ENCODE measurements at places on chromosomes 7 and 10. TPM values are rescaled to one million over a fixed set of nuclear protein-coding genes. Genes with fewer than 3 reads are reported as not detected.

VWDE gene
- 1.1 TPM for total RNA-seq

DNA sequence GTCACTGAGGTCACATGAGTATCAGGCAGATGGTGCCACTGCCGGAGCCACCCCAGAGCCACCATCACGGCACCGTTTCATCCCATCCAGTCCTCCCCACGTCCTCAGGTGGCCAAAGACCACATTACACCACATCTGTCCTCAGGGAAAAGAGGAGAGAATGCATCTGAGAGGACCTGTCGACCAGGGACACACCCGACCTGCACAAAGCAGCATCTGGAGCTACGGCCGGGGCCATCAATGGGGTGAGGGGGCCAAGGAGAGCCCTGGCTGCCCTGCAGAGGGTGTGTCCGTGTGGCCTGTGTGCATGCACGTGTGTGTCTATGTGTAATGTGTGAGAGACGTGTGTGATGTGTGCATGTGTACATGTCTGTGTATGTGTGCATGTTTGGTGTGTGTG, 480.6 kb downstream of the DNAJB6 start:
- peak; percentile 25 for DNase-seq

GRCh38 chr7:80640846-80641245, 2.4 kb downstream of the CD36 start:
- no peak for DNase-seq

PPP1R17 gene
- not detected for total RNA-seq

- no peak for DNase-seq
These were observed 48.1 kb upstream of the TARP start for GRCh38 chr7:38321515-38321944.

SSC4D gene
- total RNA-seq: 3.6 TPM

DNA sequence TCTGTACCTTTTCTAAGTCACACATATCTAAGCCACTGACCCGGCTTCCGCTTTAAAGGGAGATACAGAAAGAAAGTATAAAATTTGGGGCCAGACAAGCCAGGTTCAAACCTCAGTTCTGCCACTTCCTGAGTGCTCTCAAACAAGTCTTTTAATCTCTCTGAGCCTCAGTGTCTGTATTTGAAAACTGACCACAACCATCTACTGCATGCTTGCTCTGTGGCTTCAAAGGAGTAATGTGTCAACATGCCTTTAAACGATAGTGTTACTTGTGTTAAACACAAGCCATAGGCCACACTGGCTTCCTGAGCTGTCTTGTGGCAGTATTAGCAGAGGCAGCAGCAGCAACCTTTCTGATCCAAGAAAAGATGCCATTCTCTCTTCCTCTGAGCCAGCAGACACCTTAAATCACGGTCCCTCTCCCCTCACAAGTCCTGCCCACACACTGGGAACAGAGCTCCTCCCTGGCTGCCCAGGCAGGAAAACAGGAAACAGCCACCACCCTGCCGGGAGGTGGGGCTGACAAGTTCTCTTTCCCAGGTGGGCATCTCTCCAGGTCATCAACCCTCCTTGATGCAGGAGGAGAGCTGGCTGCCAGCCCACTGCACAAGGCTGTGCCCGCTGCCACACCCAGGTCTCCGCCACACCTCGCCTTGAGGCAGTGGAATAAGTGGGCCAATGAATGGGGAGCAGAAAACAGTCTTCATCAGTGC, 10.7 kb downstream of the HIP1 start:
- DNase-seq: peak; percentile 61

DNA sequence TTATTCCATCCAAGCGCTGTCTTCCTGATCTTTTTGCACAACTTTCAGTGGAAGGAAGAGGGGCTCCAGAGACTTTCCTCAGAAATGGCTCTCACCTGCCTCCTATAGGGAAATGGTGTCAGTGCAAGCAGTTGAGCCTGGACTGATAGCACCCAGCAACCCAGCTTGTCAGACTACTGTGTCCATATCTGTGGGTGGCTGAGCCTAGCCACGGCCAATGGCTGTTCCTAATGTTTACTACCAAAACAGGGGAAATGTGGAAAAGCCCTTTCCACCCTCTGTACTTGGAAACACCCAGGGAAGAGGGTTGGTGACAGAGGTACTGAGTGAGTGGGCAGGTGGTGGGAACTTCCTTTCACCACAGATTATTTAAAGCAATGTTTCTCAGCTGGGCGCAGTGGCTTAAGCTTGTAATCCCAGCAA, 4.3 kb upstream of the YKT6 start:
- DNase-seq: no peak

- DNase-seq: no peak
These were observed 240.5 kb upstream of the FZD8 start for GRCh38 chr10:35882422-35883150.

GRCh38 chr7:50357426-50357825, 52.9 kb downstream of the IKZF1 start:
- DNase-seq: no peak

GRCh38 chr10:128042131-128042610, 84.1 kb downstream of the MKI67 start:
- DNase-seq: no peak

- DNase-seq: no peak
These were observed 630 bp downstream of the ZNF680 start for GRCh38 chr7:64562256-64562625.

- DNase-seq: no peak
These were observed 39.3 kb downstream of the SEPTIN7 start for GRCh38 chr7:35839860-35840854.

CCL26 gene
- not detected for total RNA-seq

- DNase-seq: no peak
These were observed 84.0 kb downstream of the SORBS1 start for GRCh38 chr10:95477175-95477520.

DNA sequence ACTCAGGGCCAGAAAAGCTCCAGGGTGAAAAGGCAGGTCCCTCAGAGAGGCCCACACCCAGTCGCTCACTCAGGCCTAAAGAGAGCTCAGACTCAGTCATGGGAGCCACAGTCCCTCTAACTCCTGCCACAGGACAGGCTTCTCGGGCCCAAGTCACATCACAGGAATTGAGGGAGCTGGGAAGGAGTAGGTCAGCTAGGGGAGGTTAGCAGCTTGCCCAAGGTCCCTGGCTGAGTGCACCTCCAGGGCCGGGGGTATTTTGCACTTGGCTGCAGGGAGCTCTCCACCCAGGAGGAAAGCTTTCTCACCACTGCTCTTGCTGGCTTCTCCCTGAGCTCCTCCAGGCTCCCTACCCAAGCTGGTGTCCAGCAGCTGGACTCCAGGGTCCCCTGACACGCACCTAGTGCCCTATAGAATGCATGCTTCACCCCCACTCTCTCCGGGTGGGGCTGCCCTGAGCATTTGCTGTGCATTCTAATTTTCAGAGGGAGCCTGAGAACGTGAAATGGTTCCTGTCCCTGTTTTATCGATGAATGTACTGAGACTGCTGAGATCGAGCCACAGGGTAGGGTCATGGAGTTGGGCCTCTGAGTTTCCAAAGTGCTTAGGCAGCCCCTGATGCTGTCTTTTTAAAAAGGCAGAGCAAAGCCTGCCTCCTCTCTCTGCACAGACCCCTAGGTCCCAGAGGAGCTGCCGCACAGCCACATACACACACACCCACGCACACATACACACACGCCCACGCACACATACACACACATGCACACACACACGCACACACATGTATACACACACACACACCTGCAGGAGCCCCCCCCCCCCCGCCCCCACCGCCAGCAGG, 37.9 kb upstream of the RET start:
- no peak for DNase-seq

DNA sequence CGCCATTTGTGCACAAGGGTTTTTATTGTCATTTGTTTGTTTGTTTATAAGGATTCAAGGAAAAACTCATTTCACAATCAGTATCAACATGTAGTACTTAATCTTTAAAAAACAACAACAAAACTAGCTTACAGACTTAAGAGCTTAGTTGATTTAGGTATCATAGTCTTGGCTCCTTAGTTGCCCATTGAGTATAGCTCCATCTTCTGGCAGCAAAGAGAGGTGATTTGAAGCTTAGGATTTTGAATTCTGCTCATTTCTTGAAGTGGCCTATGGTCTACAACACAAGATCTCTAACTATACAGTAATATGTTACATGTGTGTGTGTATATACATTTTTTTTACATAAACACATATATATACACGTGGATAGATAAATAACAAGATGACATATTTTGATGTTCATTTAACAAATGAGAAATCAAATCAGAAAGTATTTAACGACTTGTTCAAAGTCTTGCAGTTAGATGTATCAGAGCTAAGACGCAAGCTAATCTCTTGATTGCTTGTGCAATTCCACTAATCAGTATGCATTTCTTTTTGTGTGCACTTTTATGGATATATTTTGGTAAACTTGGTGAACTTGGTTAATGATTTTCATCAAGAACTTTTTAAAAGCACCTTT, 307.3 kb downstream of the CAMK1D start:
- no peak for DNase-seq

DNA sequence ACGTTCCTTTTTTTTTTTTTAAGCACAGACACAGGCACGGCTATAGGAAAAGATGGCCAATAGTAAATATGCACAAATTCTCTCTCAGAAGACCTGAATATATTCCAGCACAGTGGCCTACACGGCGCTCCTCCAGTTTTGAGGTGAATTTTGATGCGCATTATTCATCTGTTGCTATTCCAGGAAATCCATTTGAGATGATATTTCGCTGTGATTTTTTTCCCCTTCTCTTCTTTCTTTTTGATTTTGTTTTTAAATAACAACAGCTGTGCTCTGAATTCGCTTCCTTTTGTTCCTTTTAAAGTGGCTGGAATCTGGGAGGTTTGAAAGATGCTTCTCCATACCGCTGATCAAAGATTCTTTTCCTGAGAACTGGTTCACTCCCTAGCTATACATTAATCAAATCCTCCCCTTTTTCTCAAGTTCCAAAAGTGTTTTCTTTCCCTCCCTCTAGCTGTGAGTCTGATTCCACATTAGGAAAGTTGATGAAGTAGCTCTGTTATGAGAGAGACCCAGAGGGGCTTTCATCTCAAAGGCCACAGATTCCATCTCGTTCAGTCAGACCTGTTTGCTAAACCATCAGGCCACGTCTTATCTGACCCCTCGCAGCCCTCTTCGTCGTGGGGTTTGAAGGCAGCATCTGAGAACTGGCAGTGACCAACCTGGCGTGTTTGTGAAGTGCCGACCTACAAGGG, 602.7 kb upstream of the NRP1 start:
- no peak for DNase-seq
